ENCODE measurements at places on chromosomes 1 and 21. TPM values are rescaled to one million over a fixed set of nuclear protein-coding genes. Genes with fewer than 3 reads are reported as not detected.

GRCh38 chr1:192561301-192561700 lies 14.3 kb upstream of the RGS1 start:
- DNase-seq: no peak

DNA sequence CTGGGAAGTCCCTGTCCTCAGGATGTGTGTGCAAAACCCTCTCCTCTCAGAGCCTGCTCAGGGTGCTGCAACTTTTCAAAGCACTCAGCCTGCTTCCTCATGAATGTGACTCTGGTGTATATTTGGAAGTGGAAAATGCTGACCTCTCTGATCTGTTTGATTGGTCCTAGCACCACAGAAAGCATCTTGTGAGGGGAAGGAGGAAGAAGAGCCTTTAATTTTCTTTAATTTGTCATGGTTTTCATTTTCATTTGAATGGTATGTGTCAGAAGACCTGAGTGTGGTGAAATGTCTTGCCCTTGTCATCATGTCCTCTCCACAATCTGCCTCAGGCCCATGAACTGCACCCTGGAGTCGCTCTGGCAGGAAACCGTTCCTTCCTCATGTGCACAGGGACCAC lies 383.5 kb downstream of the NTNG1 start:
- DNase-seq: no peak

ITGB2 gene
- total RNA-seq: 250 TPM

DNA sequence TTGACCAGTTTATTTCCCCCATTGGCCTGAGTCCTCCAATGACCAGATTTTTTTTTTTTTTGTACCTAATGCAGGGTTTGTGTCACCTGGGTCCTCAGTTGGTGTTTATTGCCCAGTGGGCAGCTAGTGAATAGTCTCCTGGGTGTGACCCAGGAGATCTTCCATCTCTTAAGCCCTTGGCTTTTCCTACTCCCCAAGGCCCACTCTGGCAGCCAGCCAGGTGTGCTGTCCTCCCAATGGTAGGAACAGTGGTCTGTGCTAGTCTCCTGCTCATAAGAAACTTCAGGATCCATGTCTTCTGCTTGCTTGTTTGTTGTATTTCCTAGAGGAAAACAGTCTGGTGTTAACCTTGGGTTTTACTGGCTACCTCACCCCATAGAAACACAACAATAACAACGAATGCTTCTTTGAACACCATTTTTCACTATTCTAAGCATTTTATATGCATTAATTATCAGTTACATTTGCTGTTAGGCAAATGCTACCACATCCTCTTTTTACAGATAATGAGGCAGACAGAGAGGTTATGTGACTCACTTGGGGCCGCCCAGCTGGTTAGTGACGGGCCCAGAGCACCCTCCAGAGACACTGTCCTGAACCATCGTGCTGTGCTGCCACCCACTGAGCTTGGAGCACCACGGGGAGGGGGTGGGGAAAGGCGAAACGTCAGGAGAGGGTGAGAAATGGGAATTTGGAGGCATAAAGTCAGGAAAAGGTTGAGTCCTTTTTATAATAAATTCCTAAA lies 107.5 kb downstream of the HIVEP3 start:
- DNase-seq: peak; percentile 80

- no peak for DNase-seq
These were observed 148.6 kb downstream of the ST6GALNAC5 start for GRCh38 chr1:77015748-77016341.

GRCh38 chr1:223775054-223775453 lies 62.7 kb downstream of the CAPN2 start:
- DNase-seq: no peak

DNA sequence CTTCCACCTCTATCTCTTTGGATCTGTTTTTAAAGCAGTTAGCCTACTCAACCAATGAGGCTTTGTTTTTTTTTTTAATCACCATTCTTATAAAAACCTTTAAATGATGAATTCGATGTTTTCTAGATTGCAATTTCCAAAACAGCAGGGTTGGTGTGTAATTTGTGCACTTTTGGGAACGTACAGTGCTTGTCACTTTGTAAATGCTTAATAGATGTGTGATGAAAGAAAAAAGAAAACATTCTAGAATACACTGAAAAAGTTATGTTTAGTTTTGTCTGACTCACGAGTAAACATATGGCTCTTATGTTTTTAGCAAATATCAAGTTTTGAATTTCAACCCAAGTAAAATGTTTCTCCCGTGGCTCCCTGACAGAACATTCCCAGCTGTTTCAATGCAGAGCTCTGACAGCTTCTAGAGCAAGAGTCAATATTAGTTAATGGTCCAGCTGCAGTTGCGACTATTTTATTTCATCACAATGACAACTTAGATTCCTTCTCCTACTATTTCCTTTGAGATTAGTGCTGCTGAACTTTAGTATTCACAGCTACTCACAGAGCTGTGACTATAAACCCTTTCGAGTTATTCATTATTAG lies 362.5 kb upstream of the ADAMTS5 start:
- DNase-seq: no peak

PROK1 gene
- total RNA-seq: not detected

- no peak for DNase-seq
These were observed 21.6 kb downstream of the FAM151A start for GRCh38 chr1:54601730-54602129.

GRCh38 chr1:20302108-20302471 lies 11.4 kb downstream of the VWA5B1 start:
- no peak for DNase-seq

- peak; percentile 90 for DNase-seq
These were observed 31.5 kb downstream of the CHD5 start for GRCh38 chr1:6148497-6149241.

RHBG gene
- not detected for total RNA-seq

ALG14 gene
- 5.3 TPM for total RNA-seq

- DNase-seq: no peak
These were observed 105.5 kb downstream of the TOMM20 start for GRCh38 chr1:235022981-235023710.

DNA sequence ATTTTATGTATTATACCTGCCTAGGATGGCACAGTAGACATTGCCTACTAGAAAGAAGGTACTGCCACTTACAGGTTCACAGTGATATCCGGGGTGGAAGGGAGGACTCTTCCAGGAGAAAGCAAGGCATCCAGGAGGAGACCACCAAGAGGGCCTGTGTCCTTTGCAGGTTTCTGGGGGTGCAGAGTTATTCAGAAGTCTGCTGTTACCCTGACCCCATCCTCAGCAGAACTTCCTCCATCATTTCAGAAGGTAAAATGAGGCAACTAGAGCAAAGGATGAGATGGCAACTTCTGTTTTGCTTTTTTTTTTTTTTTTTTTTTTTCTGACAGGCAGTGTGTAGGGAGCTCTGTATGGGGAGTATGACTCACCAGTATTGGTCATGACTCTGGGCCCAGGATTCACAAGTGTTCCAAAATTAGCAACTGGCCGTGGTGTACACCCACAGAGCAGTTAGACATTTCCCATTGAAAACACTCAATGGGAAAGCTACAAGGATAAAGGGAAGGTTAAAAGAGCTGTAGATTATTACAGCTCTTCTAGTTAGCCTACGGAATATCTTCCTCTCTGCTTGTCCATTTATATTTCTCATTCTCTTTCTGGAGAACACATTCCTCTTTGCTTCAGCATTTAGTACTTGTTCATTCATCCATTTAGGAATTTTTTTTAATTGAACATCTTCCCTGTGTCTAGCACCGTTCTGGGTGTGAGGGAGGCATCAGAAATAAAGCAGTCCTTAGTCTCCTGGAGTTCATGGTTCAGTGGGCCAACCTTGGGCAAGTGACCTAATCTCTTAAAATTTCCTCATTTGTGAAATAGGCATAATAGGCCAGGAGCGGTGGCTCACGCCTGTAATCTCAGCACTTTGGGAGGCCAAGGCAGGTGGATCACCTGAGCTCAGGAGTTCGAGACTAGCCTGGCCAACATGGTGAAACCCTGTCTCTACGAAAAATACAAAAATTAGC lies 50.5 kb upstream of the PPP2R5A start:
- peak; percentile 61 for DNase-seq

CNIH4 gene
- 49.6 TPM for total RNA-seq

GRCh38 chr21:34355570-34355969 lies 8.2 kb upstream of the KCNE2 start:
- DNase-seq: no peak

ARMH1 gene
- 67.3 TPM for total RNA-seq

USP1 gene
- 73.4 TPM for total RNA-seq

GRCh38 chr1:225980005-225980836 lies 18.9 kb downstream of the SDE2 start:
- DNase-seq: no peak

KRTAP10-4 gene
- not detected for total RNA-seq

GJA8 gene
- not detected for total RNA-seq

- no peak for DNase-seq
These were observed 58.3 kb downstream of the SIM2 start for GRCh38 chr21:36757196-36757595.

- peak; percentile 41 for DNase-seq
These were observed 940 bp upstream of the ATAD3A start for GRCh38 chr1:1510912-1511532.

DNA sequence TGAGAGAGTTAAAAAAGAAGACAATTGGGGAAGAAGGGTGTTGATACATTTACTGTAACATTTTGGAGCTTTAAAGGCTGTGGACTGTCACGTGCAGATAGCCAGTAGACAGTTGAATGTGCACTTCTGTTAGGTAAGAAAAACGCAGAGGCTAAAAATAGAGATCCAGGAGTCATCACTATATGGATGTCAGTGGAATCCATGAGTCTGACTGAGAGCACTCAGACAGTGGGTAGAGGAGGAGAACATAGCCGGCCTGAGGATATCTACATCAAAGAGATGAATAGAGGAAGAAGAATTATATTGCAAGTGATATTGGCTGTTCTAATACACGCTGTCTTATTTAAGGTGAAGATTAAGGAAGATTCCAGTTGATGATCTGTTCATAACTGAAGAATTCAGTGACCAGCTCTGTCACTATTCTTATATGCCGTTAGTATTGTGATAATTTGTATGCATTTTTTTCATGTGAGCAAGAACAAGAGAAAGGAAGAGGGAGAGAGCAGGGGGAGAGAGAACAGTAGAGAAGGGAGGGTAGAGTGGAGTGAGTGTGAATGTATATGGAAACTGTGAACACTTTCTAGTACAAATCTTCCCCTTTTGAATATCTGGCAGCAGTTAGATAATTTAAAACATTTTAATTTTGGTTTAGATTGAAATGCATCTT lies 344.8 kb downstream of the CHRM3 start:
- no peak for DNase-seq

- DNase-seq: no peak
These were observed 37.6 kb downstream of the NVL start for GRCh38 chr1:224292419-224292818.

CELA2A gene
- total RNA-seq: not detected

DNA sequence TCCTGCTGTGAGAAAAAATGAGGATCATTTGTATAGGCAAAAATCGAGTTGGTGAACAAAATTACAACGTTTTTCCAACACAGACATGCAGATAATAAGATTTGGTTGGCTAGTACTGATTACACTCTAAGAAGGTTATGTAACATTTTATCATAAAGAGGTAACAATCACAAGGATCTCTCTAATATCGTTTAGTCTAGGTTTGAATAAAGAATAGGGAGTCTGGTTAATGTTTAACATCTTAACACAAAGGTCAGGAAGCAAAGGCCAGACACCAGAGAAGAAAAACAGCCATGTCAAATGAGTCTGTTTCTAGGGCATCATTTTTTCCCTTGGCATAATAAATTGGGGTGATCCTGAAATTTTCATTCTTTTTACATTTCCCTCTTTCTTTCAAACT lies 207.4 kb upstream of the CHRM3 start:
- DNase-seq: no peak

DNA sequence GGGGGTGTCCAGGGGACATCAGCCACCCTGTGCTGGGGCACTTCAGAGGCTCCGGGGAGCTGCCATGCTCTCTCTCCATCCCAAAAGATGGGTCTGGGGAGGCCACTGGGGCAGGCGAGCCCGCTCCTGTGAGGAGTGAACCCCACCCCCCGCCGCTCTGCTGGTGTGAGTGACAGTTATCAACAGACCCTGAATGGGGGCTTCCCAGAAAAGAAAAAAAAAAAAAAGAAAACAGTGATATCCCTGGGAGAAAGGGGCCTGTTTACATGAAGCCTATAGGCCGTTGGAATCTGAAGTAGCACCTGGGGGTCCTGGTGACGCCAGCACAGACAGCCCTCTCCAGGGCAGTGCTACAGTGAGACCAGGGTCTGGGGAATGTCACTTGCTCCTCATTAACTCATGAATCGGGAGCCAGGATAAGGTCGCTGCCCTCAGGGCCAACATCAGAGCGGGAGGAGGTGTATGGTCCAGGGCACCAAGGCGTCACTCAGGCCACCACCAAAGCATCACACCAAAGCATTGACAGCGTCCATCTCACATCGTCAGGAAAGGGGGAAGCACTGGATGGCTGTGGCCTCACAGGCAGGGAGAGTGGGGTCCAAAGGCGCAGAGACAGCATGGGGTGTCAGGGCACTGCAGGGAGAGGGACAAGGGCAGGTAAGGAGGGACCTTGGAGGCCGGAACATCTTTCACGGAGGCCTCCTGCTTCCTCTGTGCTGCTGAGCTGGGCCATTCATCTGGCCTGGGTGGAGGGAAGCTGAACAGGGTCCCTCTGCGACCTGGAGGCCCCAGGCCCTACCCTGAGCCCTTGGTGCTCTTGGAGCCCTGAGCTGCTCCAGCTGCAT lies 8.4 kb upstream of the NPHP4 start:
- no peak for DNase-seq

- DNase-seq: no peak
These were observed 35.9 kb downstream of the LYPLAL1 start for GRCh38 chr1:219209578-219209977.

TDRD5 gene
- not detected for total RNA-seq

GRCh38 chr21:42226626-42227025 lies 7.7 kb downstream of the ABCG1 start:
- DNase-seq: no peak

SPOCD1 gene
- total RNA-seq: 0.79 TPM

DNA sequence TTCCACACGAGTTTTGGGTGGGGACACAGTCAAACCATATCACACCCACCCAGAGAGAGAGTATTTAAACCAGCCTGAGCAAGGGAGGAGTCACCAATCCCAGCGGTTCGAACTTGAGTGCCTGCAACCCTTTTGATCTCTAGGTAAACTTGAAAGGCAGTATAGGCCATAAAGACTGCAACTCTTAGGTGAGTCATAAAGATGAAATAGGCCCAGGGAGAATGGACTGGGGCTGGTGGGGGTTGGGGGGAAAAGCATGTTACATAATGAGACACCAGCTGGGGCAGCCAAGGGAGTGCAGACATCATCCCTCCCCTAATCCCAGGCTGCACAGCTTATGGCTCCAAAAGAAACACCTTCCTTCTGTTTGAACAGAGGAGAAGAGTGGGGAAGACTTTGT lies 99.8 kb upstream of the LHX8 start:
- DNase-seq: no peak

All from activated CD4-positive, alpha-beta T cell treated with anti-CD3 and anti-CD28 coated beads for 36 hours (primary cell).